ENCODE measurements at places on chromosomes 11 and 22. TPM values are rescaled to one million over a fixed set of nuclear protein-coding genes. Genes with fewer than 3 reads are reported as not detected.

GRCh38 chr11:64915376-64915887 lies 1.6 kb downstream of the ATG2A start:
- no peak for DNase-seq

Gene CHRM1
- total RNA-seq = not detected

DNA sequence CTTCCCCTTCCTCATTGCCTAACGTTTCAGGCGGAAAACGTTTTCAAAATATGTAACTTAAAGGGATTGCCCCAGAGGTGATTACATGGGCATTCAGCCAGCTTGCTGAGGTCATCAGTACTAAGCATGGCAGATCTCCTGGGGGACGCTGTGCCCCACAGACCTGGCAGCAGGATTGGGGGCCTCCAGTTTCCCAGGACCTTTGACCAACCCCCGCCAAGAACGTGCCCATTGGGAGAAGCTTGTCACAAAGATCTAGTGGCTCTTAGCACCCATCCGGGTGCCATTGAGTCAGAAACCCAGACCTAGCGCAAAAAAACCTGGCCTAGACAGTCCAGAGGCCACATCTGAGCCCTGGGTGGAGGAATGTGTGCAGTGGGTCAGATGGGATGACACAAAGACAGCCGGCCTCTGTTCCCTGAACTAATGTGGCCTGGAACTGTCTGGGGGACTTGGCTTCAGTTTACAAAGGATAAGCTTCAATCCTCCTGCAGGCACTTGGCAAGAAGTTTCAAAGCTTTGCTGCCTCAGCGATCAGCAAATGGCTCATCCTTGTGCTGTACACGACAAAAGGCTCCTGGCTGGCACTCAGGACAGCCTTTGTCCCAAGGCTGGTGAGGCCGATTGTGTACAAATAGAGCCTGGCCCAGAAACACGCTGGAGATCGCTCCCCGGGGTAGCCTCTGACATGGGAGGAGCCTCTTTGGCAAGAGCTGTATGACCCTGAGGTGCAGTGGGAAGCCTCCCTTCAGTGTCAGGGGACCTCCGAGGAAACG lies 9.5 kb downstream of the C1QTNF6 start:
- DNase-seq = no peak

DNA sequence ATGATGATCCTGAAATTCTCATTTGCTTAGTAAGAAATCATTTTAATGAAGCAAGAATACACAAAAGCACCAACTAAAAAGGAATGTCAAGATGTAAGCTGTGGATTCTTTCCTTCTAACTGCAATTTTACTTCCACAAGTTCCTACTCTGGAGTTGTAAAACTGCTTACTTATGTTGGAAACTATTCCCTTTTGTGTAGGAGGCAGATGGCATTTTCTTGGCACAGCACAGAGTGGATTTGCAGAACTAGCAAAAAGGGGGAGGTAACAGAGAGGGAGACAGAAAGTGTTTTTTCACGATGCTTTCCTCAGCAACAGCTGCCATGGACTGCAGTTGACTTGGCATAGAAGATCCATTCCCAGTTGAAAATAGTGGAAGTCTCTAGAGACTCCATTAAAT lies 1112.0 kb upstream of the RAG2 start:
- DNase-seq = no peak

- no peak for DNase-seq
Observed at GRCh38 chr22:18088825-18089568, 11.2 kb downstream of the PEX26 start.

DNA sequence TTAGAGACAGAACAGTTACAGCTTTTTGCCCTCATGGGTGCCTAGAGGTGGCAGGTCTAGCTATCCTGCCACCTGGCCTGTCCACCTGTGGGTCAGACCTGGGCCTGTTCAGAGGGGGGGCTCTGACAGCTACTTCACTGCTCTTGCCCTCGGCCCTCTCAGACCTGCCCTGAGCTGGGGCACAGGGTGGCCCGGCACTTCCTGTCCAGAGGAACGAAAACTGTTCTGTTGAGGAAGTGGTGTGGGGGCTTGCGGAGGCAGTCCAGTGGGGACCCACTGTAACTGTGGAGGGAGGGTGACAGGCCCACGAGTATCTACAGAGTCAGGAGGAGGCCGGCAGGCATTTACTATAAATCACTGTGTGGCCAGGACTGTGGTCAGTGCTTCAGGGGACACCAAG lies 16.2 kb downstream of the TESMIN start:
- DNase-seq = no peak

Gene OR4S1
- not detected for total RNA-seq

DNA sequence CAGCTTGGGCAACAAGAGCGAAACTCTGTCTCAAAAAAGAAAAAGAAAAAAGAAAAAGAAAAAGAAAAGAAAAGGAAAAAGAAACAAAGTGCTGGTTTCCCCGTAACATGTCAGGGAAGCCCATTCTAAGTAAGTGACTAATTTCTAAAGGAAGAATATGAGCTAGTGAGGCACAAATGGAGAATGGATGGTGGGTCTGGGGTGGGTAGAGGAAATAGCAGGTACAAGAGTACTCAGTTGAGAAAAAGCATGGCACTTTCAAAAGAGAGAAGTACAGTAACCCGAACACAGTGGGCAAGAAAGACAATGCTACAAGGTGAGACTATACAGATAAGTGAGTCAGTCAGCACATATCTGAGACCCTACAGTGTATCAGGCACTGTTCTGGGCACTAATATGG lies 4.5 kb downstream of the MAJIN start:
- DNase-seq = no peak

- DNase-seq = no peak
Observed at GRCh38 chr11:97814325-97814959, 1206.3 kb upstream of the CNTN5 start.

- no peak for DNase-seq
Observed at GRCh38 chr11:71530602-71531001, 3.5 kb downstream of the KRTAP5-7 start.

- no peak for DNase-seq
Observed at GRCh38 chr22:23154461-23154860, 9.2 kb downstream of the RAB36 start.

- no peak for DNase-seq
Observed at GRCh38 chr11:83312430-83312829, 26.3 kb upstream of the CCDC90B start.

Gene LRRC10B
- not detected for total RNA-seq

Gene MPPED2
- total RNA-seq = not detected

Gene MYO7A
- total RNA-seq = not detected

- DNase-seq = no peak
Observed at GRCh38 chr22:41480397-41480735, 11.4 kb downstream of the ACO2 start.

DNA sequence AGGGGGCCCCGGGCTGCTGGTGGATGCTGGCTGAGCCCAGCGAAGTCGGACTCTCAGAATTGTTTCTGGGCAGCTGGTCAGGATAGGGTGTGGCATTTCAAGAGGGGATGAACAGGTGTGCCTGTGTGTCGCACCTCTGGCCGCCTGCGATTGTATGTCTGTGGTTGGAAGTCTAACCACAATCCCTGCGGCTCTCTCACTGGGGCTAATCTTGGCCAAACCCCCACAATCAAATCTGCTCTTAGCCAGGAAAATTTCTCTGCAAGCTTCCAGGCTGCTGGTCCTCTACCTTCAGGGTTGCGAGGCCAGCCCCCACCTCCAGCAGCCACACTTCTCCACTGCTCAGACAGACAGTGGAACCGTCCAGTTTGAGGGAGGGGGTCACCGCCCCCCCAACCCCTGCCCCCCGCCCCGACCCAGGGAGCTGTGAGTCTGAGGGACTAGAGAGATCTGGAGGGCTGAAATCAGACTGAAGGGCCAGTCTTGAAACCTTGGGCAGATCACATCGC lies 953 bp downstream of the ATG16L2 start:
- DNase-seq = no peak

Gene ACRV1
- not detected for total RNA-seq

Gene FAM111B
- 38.1 TPM for total RNA-seq

DNA sequence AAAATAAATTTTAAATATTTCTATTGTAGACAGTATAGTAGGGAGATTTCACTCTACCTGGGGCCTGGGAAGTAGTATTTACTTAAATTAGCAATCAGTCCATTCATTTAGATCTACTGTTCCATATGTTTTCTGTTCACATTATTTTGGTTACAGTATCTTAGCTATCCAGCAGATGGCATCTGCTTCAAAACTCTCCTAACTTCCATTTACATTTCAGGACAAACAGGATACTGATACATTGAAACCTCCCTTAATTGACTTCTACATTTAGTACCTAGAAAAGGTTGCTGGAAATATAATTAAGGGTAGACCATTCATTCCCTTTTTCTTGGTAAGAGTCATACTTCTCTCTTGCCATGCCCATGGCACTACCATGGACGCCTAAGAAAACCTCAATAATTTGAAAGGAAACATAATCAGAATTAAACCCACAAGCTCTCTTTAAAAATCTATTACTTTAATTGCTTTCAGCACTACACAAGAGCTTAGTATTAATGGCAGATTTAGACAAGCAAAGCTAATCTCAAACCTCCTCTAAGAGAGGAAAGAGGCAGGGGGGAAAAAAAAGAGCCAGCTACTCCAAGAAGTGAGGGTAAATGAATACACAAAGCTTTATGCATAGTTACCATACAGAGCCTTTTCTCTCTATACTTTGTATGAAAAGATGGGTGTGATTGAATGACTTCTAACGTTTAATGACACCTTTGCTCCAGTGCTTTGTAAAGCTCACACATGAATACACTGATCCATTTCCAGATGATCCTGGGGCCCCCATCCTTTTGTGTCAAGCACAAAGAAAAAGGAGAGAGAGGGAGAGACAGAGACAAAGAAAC lies 131.2 kb upstream of the MTMR2 start:
- peak; percentile 54 for DNase-seq

- peak; percentile 53 for DNase-seq
Observed at GRCh38 chr11:9858822-9859221, 194.9 kb downstream of the SWAP70 start.
